RKO (cell line): ENCODE measurements at places on chromosomes 13 and 19.

DNA sequence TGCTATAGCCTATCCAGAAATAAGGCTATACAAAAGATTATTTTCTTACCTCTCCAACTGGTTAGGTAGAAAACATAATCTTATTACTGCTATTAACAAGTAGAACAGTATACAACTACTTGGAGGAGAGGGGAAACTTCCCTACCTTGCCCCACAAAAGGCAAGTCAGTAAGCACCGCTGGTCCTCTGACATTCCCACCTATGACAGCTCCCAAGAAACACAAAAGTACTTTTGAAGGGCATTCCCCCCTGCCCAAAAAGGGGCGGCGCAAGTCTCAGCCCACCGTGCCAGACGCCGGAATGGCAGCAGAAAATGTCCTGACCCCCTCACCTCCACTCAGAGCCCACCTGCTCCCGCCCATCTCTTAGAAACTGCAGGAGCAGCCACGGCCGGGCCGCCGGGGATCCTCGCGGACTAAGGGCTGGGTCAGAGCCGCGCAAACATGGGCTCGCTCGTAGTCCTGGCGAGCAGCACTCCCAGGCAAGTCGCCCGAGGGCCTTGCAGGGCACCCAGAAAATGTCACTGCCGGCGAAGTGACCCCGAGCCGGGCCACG is 437 bp downstream of the SUCLA2 start:
- peak; percentile 31 for DNase-seq

DNA sequence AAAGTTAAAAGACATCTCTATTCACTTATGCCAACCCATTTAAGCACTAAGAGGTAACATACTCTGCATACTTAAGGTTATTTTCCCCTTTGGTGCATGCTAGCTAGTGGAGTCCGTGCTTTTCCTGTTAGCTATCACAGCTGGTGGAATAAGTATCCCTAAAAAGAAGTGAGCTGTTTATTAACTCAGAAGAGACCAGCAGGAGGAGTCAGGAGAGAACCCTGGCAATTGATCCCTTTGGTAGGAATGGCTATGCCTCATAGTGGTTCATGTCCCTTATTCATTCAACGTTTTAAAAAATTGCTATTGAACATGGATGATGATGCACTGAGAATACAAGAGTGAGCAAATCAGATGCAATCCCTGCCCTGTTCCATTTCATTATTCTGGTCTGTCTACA is 12.4 kb upstream of the NEK5 start:
- DNase-seq: no peak

DNA sequence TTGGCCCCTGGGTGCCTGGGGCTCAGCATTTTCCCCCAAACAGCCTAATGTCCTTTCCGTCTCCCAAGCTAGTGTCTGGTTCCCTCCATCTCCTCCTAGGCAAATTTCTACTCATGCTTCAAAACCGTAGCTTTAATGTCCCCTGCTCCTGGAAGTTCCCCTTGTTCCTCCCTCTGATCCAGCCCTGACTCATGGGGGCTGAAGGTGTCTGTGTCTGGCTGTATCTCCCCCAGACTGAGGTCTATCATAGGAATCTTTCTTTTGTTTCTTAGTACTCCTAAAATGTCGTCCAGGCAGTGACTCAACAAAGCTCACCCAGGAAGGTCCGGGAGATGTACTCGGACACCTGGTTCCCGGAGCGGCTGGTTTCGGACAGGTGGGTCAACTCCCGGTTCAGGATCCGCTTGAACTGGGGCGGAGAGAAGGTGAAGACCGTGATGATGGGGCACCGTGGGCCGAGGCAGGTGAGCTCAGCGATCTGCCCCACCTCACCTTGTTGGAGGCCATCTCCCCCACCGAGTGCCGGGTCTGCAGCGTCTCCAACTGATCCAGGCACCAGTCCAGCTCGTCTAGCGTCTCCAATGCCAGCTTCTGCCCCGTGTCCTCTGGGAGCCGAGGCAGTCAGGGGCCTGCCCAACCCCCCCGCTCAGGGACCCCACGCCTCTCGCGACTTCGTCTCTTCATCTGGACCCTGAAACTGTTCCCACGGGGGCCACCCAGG is 6.2 kb downstream of the PDE4C start:
- DNase-seq: no peak

DNA sequence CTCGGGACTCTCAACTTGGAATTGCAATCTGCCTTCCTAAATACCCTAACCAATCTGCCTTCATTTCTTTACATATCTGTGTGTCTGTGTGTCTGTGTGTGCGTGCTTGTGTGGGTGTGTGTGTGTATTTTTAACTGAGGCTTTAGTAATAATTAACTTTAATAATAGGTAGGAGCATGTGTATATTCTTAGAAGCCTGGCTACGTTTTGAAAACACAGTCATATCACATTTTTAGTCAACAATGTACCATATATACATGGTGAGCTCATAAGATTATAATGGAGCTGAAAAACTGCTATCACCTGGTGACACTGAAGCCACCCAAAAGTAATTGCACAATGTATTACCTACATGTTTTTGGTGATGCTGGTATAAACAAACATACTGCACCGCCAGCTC is 65.4 kb upstream of the ATXN8OS start:
- DNase-seq: no peak

DNA sequence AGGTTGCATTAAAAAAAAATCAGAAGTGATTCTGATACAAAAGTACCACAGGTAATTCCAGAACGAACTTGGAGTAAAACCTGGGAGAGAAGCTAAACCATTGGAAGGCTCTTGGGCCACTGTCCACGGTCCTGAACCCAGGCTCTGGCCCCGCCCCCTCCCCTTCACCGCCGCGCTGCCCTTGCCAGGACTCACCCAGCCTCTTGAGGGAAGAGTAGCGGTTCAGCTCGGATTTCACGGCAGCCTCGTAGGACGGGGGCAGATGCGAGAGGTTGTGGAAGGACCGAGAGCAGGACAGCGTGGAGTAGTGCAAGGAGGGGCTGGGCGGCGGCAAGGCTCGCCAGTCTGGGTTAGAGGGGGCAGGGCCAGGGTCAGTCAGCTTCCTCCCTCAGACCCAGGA is 5.7 kb downstream of the SHISA7 start:
- DNase-seq: peak; percentile 85

DNA sequence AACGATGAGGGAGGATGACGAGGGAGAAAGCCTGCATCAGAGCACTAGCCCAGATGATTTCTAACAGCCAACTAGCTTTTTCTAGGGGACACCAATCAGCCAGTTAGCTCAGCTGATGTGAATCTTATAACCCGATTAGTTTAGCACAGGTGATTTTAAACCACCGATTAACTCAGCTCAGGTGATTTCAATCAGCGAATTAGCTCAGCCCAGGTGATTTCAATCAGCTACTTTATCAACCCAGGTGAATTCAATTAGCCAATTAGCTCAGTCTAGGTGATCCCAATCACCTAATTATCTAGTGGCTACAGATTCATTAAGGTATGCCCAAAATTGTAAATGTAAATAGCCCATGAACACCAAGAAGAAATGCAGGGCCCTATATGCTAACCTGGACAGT is 146.9 kb downstream of the ZNF486 start:
- DNase-seq: no peak

- no peak for DNase-seq
Measured at GRCh38 chr19:47374876-47375693, 26.0 kb downstream of the DHX34 start.

- no peak for DNase-seq
Measured at GRCh38 chr13:66218583-66218982, 1011.6 kb downstream of the PCDH9 start.

DNA sequence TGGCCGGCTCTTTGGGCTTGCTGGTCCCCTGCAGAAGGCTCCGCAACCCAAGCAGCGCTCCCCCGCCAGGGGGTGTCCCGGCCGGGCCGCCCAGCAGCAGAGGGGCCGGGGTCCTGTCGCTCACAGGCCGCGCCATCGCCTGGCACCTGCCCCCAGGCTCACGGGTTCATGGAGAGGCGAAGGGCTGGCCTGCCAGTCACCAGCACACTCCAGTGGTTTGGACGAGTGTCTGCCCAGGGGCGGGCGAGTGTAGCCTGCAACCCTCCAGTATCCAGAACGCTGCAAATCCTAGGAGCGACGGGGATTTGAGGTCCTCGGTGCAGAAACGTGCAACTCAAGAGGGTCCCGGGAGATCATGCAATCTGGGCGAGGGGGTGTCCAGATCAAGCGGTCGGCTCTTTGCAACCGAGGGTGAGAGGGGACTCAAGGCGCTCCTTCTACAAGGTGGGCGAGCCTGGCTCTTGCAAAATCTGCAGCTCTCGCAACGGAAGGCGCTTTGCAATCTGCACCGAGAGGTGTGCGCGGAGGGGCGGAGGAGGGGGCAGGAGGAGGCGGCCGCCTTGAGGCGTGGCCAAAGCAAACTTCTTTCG is at the start of gene DBP:
Gene DBP (minus strand): TSS at position 521 of the 590 bp plus-strand sequence. CDS start 385 bp downstream, at position 136.
- DNase-seq: peak; percentile 73

DNA sequence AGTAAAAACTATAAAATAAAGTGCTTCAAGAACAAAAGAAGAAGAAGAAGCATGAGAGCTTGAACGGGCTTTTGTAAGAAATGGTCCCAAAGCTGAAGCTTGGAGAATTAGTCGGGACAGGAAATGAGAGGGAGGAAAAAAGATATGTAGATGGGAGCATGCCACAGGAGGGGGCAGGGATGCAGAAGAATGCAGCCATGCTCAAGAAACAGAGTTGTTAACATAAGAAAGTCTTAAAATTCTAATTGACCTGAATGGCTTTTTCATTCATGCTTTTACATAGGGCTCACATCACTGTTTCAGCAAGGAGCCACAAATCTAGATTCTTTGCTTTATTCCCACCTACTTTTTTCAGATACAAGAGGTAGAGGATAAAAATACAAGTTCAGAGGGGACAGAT is 27.7 kb upstream of the NBEA start:
- DNase-seq: no peak

DNA sequence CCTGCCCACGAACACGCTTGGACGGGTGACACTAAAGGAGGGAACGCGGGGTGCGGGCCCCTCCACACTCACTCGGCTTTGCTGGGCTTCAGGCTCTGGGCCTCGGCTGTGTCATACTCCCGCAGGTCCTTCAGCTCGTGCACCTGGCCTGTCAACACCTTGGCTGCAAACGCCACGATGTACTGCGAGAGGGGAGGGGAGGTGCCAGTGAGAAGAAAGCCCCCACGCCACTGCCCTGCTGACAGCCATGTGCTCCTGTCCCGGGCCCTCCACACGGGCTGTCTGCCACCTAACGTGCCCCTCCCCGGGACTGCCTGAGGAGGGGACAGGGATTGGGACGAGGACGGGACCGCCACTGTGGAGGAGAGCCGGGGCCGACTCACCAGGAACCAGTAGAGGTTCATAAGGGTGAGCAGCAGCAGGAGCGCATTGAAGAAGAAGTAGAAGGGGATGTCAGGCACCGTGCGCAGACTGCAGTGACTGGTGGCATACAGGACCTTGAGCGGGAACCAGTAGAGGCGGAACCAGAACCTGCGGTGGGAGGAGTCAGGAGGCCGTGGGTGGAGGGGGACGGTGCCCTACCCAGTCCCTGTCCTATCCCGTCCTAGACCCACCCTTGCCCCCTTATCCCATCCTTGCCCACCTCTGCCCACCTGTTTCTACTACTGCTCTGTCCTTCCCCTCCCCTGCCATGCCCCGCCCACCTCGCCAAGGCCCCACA is 16.9 kb downstream of the CERS1 start:
- DNase-seq: no peak
